ENCODE measurements at places on chromosomes 1 and 21.
A peak's percentile ranks its signal among the peaks of the same experiment; 100 is the strongest.

DNA sequence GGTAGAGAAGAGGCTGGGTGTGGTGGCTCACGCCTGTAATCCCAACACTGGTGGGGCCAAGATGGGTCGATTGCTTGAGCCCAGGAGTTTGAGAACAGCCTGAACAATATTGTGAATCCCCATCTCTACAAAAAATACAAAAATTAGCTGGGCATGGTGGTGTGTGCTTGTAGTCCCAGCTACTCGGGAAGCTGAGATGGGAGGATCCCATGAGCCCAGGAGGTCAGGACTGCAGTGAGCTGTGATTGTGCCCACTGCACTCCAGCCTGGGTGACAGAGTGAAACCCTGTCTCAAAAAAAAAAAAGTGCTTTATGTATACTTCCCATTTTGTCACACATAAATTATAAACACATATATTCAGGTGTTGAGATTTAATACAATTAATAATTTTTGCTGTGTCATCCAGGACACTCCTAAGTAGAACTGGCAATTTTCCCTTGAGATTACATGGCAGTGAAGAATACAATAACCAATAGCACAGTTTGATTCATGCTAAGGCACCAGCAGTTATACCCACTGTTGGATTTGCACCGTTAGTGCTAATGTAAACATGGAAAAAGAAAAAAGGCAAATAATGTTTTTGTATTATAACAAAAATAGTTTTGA is 15.5 kb downstream of the GABPB2 start:
- no peak for DNase-seq

DNA sequence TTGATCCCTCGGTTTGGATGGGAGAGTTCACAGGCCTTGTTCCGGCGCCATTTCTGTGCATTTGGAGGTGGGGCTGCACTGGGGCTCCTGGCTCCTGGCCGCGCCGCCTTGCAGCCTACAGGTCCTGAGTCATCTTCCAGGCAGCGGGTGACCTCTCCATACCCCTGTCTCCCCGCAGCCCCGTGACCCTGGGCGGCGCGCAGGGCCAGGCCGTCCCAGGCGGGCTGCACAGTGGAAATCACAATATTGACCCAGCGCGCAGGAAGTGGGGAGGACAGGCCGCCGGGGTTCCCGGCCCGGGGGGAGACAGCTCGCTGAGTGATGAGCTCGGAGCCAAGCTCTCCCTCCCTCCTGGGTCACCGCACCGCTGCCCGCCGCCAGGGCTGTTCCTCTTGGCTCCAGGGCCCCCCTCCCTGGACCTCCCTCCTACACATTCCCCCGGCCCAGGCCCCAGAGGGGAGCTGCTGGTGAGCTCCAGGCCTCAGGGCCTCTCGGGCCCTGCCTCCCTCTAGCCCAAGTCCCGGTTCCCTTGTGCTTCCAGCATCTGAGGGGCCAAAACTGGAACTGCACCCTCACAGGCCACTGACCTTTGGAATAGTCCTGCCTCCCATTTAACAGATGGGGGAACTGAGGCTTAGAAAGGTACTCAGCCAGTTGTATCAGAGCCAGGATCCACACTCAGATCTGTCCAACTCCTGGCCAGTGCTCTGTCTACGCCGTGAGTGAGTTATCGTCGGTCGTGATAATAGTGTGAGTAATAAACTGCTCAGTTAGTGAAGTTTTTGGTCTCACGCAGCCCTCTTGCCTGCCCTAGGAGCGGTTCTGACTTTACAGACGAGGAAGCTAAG is 142.9 kb upstream of the WNT4 start:
- no peak for DNase-seq

GRCh38 chr1:91594383-91595055 is 93.9 kb downstream of the CDC7 start:
- no peak for DNase-seq

- no peak for DNase-seq
These were observed 1887.4 kb downstream of the NCAM2 start for GRCh38 chr21:22885614-22886013.

GRCh38 chr1:159646687-159647086 is 59.1 kb downstream of the APCS start:
- peak; percentile 65 for DNase-seq

GRCh38 chr1:198883184-198883583 is 244.3 kb downstream of the PTPRC start:
- no peak for DNase-seq

DNA sequence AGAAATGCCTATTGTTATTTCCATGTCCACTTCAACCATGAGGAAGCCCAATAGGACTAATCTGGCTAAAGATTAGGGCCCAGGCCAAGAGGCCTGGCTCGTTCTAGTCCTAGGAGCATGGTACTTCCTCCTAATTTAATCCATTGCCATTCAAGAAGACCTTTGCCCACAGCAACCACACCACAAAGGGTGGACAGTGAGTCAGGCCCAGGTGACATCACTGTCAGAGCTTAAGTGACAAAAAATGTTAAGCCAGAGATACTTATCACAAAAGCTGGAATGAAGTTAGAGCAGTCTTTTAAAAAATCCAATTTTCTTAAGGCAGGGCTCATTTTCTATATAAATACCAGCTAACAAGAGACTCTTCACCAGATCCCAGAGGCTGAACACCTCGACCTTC is at the start of gene SPRR3:
TSS of gene SPRR3 (plus strand) at position 368 of the 400 bp plus-strand sequence. CDS start 1,272 bp downstream, outside the sequence.
- DNase-seq, result no peak

DNA sequence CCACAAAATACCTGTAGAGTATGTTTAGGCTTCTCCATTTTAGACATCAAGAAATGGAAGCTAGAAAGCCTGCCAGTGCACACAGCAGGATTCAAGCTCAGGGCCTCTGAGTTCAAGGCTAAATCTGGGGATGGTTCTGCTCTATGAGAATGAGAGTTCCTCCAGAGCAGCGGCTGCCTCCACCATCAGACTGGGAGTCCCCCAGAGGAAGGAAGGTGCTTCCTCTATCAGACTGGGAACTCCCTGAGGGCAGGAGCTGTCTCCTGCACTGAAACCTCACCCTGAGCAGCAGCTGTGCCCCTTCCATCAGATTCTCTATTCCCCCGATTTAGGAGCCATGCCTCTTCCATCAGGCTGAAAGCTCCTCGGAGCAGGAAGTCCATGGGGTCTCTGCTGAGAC is 20.1 kb downstream of the PLA2G5 start:
- DNase-seq, result no peak

DNA sequence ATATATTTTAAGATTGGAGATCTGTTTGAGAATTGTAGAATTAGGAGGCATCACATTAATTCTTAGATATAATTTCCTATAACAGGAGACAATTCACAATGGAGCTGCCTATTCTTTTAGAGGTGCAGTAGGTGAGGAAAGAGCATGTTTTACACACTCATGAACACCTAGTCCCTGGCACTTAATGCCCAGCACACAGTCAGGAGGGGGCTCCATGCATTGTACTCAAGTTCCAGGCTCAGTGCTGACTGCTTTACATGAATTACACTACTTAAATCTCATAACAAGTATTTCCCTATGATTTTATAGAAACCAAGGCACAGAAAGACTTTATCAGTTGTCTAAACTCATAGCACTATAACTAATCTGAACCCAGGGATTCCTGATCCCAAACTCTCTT is 360 bp upstream of the GBP3 start:
- no peak for DNase-seq

- no peak for DNase-seq
These were observed 179.7 kb upstream of the C1orf174 start for GRCh38 chr1:4079815-4080214.

DNA sequence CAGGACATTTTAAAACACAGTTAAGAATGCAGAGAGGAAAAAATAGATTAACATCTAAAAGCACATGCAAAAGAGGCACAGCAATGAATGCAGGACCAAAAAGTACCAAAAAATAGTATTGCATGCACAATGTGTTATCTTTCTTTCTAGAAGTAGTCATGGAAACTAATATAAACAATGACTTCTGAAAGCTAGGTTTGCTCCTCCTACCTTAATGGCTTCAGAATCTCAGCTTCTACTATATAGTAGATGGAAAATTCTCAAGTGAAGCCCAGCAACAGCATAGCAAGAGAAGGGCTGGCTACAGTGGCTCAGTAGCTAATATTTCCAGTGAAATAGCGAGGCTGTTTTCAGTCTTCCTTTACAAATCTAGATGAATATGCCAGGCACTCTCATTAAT is 125.1 kb downstream of the CRB1 start:
- DNase-seq, result no peak

GRCh38 chr21:46622226-46622625 is 13.2 kb upstream of the PRMT2 start:
- DNase-seq, result peak; percentile 88

DNA sequence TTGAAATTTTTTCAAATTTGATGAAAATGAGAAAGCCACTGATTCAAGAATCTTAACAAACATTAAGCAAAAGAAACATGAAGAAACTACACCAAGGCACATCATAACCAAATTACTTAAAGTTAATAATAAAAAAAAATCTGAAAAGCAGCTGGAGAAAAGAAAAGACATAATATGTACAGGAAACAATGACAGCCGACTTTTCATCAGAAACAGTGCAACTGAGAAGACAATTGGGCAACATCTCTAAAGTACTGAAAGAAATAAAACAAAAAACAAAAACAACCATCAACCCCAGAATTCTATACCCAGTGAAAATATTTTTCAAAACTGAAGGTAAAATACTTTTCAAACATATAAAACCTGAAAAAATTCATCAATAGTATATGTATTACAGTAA is 73.8 kb upstream of the DMRTA2 start:
- DNase-seq, result no peak

GRCh38 chr1:56435434-56436262 is 143.7 kb downstream of the PLPP3 start:
- DNase-seq, result no peak

DNA sequence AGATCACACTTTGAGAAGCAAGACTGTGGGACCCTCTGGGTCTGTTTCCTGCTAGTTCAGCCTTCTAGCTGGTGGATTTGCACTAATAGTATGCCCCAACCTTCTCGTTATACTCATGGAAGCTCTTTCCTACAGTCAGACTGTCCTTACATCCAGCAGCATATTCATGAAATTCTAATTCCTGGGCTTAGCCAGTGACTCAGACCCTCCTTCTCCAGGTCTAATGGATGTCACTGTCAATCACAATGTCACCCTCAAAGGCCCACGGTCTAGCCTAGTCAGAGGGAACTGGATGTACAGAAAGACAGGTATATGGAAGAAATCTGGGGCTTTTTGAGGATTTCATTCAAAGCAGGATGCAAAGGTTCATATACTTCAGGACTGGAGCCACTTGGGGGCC is 72.4 kb downstream of the KCNJ15 start:
- no peak for DNase-seq

DNA sequence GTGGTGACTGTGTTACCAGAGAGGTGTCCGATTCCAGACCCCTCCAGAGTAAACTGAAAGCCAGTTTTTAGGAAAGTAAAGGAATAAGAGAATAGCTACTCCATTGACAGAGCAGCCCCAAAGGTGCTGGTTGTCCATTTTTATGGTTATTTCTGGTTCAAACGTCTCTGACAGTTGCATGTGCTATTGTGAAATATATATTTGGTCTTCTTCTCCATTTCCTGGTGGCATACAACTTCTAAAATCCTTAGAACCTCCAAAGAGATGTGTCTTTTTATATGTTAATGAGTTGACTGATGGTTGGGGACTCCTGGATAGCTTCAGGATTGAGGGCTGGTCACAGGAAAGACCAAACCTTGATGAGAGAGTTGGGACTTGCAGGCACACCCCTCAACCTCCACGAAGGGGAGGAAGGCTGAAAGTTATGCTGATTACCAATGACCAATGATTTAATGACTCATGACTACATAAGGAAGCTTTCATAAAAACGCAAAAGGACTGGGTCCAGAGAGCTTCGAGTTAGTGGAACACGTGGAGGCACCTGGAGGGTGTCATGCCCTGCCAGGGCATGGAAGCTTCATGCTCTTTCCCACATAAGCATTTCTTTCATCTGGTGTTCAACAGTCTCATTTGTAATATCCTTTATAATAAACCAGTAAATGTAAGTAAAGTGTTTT is 100.7 kb downstream of the SLC16A1 start:
- DNase-seq, result no peak

DNA sequence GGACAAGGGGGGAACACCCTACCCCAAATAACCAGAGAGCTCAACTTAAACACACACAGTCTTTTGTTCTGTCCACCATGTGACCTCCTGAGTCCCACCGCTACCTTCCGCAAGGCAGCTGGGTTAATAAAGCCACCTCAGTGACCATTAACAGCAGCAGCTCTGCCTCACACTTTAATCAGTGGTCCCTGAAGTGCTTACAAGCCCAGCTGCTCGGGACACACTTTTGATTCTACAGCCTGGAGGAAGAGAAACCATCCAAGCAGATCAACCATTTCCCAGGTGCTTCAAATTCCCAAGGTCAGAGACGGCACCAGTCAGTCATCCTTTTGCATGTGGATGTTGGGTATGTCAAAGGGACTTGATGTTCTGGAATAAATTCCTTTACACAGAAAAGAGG is 70.1 kb downstream of the KCNJ15 start:
- no peak for DNase-seq

- peak; percentile 14 for DNase-seq
These were observed 5.1 kb upstream of the CTSK start for GRCh38 chr1:150813028-150813707.

DNA sequence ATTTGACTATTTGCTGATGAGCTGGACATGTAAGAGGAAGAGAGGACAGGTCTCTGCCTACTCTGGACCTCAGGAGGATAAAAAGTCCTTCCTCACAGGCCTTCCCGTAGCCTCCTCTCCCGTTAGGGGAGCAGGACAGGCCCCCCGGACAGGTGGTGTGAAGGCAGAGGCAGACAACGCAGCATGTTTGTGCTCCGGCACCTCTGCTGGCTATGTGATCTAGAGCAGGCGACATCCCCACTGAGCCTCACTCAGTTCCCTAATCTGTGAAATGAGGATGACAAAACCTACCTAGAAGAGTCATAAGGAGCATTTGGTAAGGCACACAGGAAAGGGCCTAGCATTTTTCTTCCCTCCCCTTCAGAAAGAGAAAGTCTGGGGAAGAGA is 34.8 kb downstream of the KIAA1614 start:
- DNase-seq, result no peak

GRCh38 chr1:199463521-199464127 is 563.9 kb upstream of the NR5A2 start:
- DNase-seq, result peak; percentile 61

DNA sequence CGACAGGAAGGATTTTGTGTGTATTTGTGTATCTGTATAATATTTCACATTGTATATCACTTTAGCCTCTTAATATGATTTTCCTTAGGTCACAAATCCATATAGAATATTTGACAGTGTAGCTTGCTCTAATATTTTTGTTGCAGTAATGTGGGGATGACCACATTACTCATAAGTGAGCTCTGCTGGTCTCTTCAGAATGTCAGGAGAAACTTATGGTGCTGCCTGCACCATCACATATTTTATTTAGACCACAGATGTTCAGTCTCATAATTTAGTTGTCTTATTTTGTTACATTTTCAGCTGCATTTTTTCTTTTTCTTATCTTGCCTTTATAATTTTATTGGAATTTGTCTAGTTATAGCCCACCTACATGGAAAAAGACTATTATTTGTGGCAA is 205.3 kb downstream of the PBX1 start:
- no peak for DNase-seq

- DNase-seq, result no peak
These were observed 17.0 kb upstream of the RAP1GAP start for GRCh38 chr1:21685946-21686678.

DNA sequence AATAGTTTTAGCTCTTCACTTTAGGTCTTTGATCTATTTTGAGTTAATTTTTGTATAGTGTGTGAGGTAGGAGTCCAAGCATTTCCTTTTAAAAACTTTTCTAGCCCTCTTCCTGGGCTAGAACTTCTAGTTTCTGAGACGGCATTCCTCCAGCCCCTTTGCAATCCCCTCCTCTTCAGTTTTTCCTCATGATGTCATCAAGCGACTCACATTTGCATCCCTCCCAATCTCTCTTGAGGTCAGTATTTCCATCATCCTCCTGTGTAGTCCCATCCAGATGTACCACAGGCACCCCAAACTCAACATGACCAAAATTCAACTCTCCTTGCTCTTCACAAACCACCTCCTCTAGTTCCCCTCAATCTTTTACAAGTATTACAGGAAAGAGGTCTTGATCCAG is 10.7 kb downstream of the HMGN2 start:
- DNase-seq, result no peak
